ENCODE measurements at places on chromosomes 7 and 10.
A peak's percentile ranks its signal among the peaks of the same experiment; 100 is the strongest.

GRCh38 chr7:76386691-76387260 is 22.7 kb downstream of the SSC4D start:
- DNase-seq = no peak

DNA sequence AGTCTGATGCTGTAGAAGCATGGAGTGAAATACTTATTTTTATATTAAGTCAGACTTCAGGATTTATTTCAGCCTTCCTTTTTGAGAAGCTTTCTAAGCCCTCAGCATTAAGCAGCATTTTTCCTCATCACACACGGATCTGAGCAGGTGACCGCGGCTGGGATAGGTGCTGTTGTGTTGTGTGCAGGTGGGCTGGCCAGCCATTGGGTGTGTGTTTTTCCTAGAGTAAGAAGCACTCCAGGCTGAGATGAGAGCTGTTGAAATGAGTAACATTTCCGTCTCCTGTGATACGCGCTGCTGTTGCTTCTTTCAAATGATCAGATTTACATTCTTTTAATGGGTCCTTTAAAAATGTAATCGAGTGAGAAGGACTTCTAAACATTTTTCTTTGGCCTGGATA is 63.9 kb downstream of the INSYN2A start:
- DNase-seq = no peak

- DNase-seq = no peak
Measured at GRCh38 chr7:8817448-8818036, 384.1 kb downstream of the NXPH1 start.

DNA sequence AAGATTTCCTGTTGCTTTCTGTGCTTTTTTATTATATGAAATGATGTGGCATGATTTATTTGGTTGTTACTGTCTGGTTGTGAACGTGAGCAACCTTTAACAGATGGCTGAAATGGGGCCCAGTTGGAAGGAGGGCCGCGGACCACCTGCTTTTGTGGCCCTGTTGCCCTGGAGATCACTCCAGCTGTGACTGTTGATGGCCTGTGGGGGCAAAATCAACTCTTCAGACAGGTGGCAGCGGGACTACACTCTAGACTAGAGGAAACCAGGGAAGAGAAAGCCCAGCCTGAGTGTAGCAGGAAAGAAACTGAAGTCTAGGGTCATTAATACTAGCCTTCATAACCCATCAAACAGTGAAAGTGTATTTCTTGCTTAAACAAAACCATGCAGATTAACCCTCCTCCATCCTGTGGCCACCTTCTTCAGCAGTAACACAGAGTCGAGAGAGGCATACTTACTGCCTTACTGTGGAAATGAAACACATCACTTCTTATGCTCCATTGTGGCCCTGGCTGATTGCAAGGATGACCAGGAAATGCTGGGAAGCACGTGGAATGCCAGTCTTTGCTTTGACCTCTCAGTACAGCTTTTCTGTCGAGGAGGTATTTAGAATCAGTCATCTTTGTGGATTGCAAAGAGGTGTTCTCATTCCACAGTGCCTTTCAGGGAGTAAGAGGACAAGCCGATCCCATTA is 80.5 kb downstream of the CCNY start:
- DNase-seq = peak; percentile 44

DNA sequence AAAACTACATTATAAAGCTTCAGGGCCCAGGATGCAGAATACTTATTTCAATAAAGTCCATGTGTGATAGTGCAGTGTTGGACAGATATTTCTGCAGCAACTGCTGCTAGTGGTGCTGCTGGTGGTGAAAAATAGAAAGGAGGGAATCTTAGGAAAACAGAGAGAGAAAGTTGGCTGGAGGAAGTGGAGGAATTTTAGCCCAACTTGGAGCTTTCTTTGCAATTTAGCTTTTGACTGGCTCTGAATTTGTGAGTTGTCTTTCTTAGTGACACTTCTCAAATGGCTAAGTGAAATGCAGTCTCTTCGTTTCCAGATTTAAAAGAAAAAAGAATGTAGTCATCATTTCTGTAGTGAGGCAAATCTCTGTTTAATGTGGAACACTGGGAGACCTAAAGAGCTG is 45.4 kb downstream of the GPR158 start:
- no peak for DNase-seq

DNA sequence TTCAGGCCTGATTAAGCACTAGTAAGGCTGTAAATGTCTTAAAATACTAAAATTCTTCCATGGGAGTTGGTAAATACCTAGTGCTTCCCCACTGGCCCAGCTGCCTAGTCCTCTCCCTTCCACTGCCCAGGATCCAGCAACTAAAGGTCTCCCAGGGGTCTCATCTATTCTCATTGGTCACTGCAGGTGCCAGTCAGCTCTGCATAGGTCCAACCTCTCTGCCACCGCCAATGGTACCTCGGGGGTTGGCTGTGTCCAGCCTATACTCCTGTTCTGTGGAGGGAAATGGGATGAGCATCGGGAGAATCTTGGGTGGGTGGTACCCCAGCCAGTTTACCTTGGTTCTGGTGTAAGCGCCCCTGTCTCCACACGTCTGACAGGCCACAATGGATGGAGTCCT is 6.1 kb upstream of the CREB5 start:
- DNase-seq = no peak

- DNase-seq = no peak
Measured at GRCh38 chr10:132273304-132273944, 34.3 kb downstream of the STK32C start.

DNA sequence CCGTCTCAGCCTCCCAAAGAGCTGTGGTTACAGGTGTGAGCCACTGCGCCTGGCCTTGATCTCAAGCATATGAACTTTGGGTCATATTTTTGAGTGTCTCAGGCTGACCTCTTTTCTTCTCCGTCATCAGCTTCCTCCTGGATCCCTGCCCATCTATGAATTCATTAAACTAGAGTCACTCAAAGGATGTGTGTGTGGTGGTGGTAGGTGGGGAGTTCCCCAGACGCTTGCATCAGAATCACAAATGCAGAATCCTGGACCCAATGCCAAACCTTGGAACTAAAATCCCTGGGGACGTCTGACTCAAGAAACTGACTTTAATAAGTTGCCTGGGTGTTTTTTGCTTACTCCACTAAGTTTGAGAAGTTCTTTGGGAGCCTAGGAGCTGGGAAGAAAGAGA is 6.7 kb upstream of the CREB5 start:
- DNase-seq = no peak
